Stimulated activated CD8-positive, alpha-beta memory T cell treated with anti-CD3 and anti-CD28 coated beads, Interleukin-12 subunit alpha, Interleukin-12 subunit beta, amount 100 ng/mL, for 4 hours (primary cell): ENCODE measurements at places on chromosomes 4 and X.

GRCh38 chr4:25755911-25756310 is 100.3 kb downstream of the SLC34A2 start:
- no peak for DNase-seq

GRCh38 chrX:43019021-43019420 is 241.1 kb upstream of the PPP1R2C start:
- DNase-seq, result no peak

GRCh38 chr4:123838474-123838873 is 441.9 kb downstream of the SPRY1 start:
- DNase-seq, result no peak

DNA sequence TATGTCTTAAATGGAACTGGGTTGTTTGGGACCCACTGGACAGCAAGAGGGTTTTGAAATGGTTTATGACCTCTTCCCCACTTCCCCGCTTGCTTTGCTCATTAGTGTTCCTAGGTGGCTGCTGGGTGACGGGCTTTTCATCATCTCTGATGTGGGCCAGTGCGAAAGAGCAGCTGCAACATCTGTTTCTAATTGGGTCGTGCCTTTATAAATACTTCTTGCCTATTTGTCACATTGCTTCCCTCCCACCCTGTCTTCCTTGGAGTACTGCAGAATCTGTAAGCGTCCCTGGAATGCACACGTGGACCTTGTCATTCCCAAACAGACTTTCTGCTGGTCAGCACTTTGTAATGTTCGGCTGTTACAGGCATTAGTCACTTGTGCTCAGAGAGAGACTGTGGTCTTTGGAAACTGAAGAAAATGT is 35.2 kb downstream of the SEPTIN11 start:
- DNase-seq, result no peak

GRCh38 chrX:27807690-27808089 is at the start of gene MAGEB10:
Gene MAGEB10, plus strand, starts transcription at chrX:27807990. Its CDS starts 13,317 bp downstream, at chrX:27821307.
- DNase-seq, result no peak

DNA sequence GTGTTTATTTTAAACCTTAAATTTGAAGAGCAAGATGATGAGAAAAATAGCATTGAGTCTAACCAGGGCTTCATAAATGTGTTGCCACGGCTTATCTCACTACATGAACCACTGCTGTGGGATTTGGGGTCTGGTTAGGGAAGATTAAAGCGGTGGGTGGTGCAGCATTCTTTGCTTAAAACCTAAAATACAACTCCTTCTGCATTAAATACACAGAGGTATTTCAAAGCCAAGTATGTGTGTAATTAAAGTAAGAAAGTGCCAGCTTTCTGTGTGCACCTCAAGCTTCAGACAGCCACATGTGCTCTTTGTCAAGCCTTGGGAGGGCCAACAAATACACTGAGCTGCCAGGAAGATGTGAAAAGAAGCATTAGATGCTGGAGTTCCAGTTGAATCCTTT is 128.0 kb downstream of the CPE start:
- no peak for DNase-seq

GRCh38 chr4:183139058-183139750 is 40.1 kb downstream of the WWC2 start:
- DNase-seq, result no peak

DNA sequence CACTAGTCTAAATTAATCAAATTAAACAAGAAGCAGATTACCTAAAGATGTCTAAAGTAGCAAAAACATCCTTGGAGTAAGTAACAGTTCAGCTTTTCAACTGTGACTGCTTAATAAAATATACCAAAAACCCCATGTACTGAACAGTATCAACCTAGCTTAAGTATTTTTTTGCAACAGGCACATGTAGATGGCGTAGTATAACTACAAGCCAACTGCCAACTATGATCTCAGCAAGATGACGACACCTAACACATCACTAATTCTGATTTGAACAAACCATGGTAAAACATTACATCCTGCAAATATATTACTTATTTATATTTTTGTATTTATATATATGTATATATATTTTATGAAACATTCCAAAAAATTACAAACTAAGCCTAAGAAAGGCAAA is 24.5 kb downstream of the DHX15 start:
- no peak for DNase-seq

DNA sequence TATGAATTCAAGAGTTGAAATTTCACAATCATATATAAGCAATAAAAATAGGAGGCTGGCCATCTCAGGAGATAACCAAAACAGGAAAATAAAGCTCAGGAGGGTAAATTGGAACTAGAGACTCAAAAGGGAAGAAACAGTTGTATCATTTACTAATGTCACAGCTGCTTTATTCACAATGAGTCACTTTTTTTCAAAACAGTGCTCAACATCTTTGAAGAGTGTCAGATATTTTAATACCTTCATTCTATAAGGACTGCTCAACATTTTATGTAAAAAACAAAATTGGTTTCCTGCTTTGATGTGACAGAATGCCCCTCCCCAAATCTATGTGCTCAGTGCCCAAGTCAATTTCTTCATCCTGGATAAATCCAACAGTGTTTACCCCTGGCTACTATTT is 97.7 kb downstream of the DDX60 start:
- no peak for DNase-seq

DNA sequence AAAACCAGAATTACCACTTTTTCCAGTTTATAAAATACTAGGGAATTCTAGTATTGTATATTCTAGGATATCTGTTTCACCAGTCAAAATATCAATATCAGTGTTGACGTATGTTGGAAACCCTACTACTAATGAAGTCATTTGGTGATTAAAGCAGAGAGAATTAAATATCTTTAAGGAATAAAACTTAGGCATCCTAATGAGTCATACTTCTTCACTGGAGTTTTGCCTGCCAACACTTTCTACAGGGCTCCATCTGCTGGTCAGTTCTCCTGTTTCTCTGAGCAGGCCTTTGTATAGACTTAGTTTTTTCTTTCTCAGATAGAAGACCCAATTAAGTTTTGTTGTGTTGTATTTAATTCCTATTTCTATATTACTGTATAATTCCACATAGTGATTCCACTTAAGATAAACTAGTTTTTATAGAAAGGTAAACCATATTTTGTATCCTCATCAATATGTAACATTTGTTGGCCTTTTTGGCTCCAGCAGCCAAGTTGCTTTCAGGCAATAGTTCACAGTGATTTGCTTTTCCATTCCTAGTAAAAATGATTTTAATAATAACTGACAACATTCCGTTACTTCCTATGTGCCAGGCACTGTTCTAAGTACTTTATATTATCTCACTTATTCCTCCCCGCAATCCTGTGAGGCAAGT is 3.5 kb downstream of the AP1AR start:
- DNase-seq, result no peak

DNA sequence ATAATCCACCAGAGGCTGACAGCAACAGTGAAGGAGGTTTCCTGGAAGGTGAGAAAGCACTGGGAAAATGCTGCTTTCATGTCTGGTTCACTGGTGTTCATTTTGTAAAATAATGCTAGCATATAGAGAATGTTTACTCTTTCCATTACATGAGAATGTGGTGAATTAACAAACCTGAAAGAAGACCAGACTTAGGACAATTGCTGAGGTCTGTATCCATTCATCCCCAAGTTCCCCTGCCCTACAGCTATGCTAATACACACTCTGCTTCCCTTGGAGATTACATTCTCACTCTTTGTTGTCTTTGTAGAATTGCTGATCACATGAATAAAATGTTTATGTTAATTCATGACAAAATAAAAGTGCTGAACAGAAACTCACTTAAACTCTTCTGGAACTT is 99.5 kb downstream of the ARHGAP6 start:
- no peak for DNase-seq

GRCh38 chrX:96838537-96838936 is 45.2 kb upstream of the RPA4 start:
- no peak for DNase-seq
